ENCODE measurements at places on chromosomes 3 and 15. TPM values are rescaled to one million over a fixed set of nuclear protein-coding genes. Genes with fewer than 3 reads are reported as not detected.

ITIH4 gene
- 1,723 TPM for total RNA-seq

EOMES gene
- 0.11 TPM for total RNA-seq

TNNC1 gene
- 0.73 TPM for total RNA-seq

DNA sequence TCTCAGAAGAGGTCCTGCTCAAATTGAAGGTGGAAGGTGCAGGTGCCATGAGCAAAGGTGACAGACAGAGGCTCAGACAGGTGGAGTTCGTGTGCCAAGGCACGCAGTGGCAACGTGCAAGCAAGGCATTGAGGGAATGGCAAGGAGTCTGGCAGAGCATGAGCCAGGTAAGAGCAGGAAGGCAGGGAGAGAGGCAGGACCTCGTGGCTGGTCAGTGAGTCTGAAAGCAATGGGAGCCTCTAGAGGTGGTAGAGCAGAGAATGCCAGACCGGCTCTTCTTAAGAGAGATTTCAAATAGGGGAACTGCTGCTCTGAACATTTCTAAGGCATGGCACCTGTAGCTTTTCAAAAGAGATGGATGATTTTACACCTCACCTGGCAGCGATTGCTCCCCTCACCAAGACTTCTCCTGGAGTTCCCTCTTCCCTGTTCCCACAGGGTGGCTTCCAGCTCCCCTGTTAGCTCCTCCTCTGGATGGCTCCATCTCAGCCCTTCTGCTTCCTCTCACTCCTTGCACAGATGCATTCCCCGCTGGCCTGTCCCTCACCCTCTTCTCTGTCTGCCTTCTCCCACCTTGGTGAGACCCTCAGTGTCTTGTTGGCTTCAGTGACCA lies 2.7 kb downstream of the MYO5C start:
- DNase-seq = no peak

GRCh38 chr15:40843261-40843884 lies 475 bp upstream of the SPINT1 start:
- no peak for DNase-seq

- no peak for DNase-seq
Observed at GRCh38 chr3:46852839-46853355, 10.3 kb downstream of the MYL3 start.

- DNase-seq = no peak
Observed at GRCh38 chr15:25368850-25369249, 70.0 kb downstream of the UBE3A start.

DNA sequence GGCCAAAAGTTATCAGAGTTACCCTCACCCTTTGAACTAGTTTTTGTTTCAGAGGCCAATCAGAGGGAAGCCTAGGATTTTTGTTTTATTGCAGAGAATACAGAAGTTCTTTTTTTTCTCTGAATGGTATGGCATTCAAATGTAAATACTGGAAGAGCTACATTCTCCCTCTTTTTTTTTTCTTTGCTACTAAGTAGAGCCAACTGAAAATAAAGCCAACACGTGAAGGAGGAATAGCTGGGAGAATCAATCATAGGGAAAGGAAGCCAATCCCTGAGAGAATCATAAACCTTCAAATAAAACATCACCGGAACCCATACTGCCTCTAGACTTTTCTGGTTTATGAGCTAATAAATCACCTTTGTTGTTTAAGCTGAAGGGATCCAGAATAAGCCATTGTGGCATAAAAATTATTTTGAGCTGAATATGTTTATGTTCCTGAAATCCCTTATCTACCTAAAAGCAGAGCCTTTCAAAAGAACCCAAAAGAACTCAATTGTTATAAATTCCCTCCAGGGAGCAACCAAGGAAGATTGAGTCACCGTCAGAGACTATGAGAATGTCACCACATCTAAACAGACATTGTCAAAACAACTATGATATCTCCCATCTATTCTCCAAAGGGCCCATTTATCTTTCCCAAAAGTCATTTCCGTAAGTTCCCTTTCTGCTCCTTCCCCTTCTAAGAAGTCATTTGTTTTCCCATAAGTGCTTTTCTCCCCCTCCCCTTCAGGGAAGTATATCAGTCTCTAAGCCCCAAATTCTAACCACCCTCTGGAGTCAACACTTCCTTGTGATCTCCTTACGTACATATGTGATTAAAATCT lies 3.8 kb upstream of the ZNF280D start:
- no peak for DNase-seq
